Fibroblast of pulmonary artery (primary cell): ENCODE measurements at places on chromosomes 13 and 19.

- peak; percentile 70 for DNase-seq
Measured at GRCh38 chr13:76884186-76884906, 1.9 kb downstream of the KCTD12 start.

GRCh38 chr19:3672993-3673392, 27.3 kb downstream of the PIP5K1C start:
- no peak for DNase-seq

DNA sequence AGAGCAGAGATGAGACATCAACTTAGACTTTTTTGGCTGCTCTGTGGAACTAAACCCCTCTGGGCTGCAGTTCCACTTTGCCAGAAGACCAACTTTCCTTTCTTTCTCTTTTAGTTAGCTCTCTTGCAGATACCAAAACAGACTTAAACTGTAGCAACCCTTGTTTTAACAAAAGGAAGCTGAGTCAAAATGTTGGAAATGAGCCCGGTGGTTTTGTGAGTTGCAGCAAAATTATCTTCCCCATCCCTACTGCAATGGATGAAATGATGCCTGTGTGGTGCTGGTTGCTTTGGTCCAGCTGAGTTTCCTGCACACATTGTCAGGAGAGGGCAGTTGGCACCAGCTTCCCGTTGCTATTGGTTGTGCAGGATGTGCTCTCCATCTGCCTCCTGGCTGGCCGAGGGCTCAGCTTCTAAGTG, 115.3 kb downstream of the LRCH1 start:
- DNase-seq, result peak; percentile 95

GRCh38 chr13:113645329-113645728, 12.7 kb downstream of the ATP4B start:
- no peak for DNase-seq

DNA sequence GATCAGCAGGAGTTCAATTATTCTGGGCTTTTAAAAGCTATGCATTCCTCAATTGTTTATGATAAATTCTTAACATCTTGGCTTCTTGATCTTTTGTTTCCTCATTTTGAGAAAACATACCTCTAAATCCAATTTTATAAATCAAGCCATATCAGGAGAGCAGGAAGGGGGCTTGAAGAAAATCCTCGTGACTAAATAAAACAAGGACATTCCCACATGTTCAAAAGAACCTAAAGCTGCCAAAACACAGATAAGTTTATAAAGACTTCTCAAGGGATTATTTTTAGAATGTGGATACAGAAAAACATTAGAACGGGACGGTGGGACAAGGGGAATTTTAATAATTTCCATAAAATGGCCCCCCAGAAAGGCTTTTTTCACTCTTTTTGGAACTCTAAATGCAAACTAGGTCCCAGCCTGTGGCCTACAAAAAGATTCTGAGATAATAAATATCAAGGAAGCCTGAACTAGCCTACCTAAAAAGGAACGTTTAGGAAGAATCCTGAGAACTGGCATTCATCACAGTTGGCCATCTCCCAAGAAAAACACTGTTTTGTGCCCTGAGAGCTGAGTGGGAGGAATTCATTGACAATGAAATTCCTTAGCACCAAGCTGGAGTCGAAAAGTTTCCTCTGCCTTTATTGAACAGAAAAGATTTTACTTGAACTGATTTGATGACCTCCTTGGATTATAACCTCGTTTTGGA, 30.1 kb downstream of the ZAR1L start:
- peak; percentile 94 for DNase-seq

- DNase-seq, result no peak
Measured at GRCh38 chr13:114140131-114140905, 7.9 kb upstream of the RASA3 start.

GRCh38 chr13:30526612-30527495, 61.1 kb upstream of the HMGB1 start:
- peak; percentile 6 for DNase-seq

DNA sequence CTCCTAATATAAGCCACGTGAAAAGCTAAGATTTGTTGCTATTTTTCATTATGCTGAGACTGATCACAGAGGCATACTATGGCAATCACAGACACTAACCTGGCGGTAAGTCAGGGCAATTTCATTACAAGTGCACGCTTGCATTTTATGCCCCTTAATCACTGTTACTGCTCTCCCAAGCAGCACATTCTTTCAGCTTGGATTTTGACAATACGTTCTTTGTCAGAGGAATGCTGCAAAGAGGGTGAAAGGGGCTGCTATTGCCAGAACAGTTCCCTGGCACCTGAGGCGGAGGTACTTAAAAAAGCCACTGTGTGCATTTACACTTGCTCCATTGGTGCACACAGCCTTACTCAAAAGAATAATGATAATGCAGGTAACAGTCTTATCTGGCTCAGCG, 346.6 kb downstream of the RFC3 start:
- DNase-seq, result no peak

DNA sequence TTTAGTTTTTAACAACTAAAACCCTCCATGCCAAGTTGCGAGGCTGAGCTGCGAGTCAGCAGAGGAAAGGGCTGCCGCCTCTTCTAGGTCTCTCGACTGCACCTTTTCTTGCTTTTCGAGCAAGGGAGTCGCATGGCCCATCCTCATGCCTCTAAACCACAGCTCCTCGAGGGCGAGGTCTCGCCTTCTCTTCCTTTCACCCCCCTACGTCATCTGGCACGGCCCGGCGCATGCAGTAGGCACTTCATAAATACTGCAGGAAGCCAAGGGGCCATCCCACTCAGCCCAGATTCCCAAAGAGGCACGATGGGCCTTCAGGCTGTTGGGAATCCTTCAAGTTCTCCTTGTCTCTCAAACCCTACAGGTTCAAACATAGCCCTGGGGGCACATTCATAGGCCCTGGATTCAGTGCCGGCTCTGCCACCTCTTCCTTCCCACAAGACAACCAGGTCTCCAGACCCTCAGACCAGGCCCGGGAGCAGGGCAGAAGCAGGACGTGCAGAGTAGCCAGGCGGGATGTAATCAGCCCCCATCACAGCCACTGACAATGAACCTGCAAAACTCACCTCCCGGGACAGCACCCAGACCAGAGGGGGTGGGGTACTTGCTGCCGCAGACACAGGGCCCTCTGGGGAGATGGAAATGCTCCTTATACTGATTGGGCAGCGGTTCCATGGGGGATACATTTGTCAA, 41.7 kb downstream of the GGACT start:
- no peak for DNase-seq

GRCh38 chr13:27487776-27488175, 37.4 kb upstream of the MTIF3 start:
- no peak for DNase-seq

DNA sequence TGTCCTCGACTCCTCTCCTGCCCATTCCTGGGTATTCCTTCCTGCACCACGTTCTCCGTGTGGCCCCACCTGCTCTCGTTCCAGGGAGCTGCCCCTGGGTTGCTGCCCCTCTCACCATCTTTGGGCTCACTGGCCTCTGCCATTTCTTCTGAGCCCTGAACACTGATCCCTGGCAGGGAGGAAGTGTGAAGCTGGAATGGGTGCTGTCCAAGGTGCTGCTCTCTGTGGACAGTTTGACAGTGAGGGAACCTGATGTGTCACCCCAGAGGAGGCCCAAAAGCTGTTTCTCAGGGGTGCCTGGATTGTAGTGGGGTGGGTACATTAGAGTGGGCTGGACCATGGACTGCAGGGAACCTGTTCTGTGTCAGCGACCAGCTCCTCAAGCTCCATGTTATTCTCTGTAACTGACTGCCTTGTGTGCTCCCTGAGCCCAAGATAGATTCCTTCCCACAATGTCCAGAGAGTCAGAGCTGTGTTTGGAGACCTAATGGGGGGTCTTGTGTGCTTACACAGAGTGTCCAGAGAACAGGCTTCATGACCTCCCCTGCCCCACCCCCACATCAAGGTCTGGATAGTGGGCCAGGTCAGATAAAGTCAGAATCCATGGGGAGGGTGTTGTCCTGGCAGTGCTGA, 7.2 kb upstream of the CEACAM8 start:
- DNase-seq, result peak; percentile 46

DNA sequence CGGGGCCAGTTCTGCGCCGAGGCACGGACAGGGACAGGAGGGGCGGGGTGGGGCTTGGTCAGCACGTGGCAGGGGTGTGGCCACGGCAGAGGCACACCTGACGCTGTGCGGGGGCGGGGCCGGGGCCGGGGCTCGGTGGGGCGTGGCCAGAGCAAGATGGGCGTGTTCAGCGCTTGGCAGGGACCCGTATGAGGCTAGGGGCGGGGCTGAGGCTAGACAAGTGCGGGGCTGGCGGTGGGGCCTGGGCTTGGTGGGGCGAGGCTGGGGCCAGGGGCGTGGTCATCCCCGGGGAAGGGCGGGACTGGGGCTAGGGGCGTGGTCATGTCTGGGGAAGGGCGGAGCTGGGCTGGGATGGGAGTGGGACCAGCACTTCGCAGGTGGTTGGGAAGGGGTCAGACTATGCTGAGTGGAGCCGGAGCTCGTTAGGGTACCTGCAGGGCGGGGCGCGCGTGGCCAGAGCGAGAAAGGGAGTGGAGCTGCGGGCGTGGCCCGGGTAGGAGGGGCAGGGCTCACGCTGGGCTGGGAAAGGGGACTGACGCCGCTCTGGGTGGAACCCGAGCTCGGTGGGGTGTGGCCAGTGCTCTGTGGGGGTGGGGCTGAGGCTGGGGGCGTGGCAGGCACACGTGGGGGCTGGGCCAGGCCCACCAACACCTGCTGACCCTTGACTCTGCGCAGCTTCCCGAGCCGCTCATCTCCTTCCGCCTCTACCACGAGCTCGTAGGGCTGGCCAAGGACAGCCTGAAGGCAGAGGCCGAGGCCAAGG, 12.8 kb downstream of the POLR2E start:
- DNase-seq, result no peak

DNA sequence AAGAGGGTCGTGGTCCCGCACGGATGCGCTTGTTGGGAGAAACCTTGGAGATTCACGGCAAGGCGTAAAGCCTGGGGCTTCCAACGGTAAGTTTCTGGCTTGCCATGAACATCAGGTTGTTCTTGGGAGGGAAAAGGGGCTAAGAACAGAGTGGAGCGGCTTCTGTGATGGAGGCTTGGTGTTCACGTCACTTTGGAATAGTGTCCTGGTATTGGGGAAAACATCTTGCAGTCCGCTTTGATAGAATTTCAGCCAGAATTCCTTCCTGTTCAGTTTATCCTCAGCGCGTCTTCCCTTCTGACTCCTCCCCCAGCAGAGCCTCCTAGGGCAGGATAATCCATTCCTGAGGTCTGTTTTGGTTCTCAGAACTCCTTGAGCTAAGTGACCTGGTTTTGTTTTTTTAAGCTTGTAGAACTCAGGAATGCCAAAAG, 2.0 kb downstream of the KCTD15 start:
- peak; percentile 38 for DNase-seq

DNA sequence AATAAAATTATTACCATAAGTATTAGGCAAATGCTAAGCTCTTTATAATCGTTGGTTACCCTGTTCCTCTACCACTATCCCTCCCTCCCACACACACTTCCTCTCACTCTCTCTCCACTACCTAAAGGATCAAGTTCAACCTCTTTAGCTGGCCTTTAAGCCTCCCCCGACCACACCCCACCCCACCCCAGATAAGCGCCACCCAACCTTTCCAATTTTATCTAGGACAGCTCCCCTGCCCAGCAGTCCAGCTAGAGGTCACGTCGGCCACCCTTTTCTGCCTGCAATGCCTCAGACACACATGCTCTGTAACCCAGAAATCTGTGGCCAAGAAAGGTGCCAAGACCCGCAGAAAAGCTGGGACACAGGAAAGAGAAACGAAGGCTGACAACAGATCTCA, 1.1 kb downstream of the LYPD4 start:
- DNase-seq, result no peak

DNA sequence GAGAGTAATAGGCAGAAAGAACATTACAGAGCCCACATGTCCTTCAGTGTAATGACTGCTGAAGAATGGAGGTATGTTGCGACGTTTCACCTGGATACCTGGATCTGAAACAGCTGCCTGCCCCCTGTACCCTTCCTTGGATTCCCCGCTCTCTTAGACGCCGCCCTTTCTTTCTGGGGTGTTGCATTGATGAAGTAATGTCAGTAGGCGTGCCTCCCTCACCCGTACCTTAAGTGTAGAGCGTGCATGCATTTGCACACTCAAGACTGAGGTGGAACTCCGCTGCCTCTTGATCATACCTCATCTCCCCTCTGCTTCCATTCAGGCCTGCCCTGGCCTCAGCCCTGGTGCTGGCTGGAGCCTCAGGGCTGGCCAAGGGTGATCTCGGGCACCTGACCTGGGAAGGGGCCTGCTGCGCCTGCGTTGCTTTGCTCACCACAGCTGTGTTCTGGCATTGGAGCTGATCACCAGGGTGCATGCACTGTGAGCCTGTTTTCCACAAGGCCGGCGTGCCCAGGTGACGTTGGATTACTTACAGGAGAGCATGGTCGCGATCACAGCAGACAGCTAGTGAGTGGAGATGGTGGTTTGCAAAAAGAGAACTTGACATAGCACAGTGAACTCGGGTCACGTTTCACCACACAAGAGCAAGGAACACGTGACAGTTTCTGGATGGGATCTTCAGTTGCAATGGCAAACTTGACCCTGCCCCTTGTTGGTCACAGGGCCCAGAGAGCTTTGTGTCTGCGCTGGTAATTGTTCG, 99.0 kb downstream of the ARHGEF7 start:
- no peak for DNase-seq

DNA sequence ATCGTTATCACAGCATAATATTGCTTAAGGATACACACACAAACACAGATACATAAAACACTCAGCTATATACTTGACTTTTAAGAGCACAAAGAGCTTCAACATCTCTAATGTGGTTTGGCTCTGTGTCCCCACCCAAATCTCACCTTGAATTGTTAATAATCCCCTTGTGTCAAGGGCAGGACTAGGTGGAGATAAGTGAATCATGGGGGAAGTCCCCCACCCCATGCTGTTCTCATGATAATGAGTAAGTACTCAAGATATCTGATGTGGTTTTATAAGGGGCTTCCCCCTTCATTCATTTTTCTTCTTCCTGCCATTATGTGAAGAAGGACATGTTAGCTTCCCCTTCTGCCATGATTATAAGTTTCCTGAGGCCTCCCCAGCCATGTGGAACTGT, 481.4 kb downstream of the PCDH9 start:
- no peak for DNase-seq

GRCh38 chr13:107846642-107847041, 368.7 kb downstream of the LIG4 start:
- DNase-seq, result no peak

- DNase-seq, result no peak
Measured at GRCh38 chr13:76942363-76942762, 5.9 kb upstream of the ACOD1 start.

DNA sequence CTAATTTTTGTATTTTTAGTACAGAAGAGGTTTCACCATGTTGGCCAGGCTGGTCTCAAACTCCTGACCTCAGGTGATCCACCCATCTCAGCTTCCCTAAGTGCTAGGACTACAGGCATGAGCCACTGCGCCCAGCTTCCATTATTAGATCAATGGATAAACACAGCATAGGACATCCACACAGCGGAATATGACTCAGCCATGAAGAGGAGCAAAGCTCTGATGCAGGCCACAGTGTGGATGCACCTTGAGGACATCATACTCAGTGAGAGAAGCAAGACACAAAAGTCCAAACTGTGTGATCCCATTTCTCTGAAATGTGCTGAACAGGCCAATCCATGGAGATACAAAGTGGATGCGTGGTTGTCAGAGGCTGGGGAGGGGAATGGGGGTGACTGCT, 4.9 kb upstream of the ZBTB7A start:
- no peak for DNase-seq
